Type B pancreatic cell (in vitro differentiated cells): ENCODE measurements at places on chromosomes 6 and 20. TPM values are rescaled to one million over a fixed set of nuclear protein-coding genes. Genes with fewer than 3 reads are reported as not detected.

DNA sequence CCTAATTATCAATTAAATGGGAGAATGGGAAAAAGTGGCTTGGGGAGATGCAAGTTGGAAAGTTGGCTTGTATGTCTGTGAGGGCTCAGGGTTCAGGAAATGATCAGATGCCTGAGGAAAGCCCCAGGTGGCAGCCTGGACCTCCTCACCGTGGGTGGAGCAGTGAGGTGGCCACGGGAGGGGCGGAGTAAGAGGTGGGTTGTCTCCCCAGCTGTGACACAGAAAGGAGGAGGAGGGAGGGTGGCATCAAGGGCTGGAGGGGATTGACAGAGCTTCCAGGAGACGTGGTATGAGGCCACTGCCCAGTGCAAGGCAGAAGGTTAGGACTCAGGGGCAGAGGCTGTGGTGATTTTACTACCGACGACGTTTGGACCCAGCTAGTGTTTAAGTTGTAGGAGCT lies 672.2 kb downstream of the PRKN start:
- H3K36me3 ChIP-seq = no peaks in the 10 kb centered on the region
- H3K27ac ChIP-seq = no peak overlapping the region
- peaks cover 16% of the 10 kb centered on the region for H3K27me3 ChIP-seq
- H3K4me1 ChIP-seq = peaks cover 16% of the 10 kb centered on the region
- H3K4me3 ChIP-seq = no peak overlapping the region

SMPDL3A gene
- 9.4 and 18.0 TPM in 2 replicates for total RNA-seq

POU5F1 gene
- not detected in 2 replicates for total RNA-seq

DNA sequence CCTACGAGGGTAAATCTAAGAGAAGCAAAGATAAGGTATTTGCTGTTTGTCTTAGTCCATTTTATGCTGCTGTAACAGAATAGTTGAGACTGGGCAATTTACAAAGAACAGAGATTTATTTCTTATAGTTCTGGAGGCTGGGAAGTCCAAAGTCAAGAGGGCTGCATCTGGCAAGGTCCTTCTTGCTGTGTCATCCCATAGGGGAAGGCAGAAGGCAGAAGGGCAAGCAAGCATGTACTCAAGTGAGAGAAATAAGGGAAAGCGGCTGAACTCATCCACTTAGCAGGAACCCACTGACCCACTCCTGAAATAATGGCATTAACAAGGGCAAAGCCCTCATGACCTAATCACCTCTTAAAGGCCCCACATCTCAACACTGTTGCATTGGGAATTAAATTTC lies 102.7 kb downstream of the AGPAT4 start:
- no peak overlapping the region for H3K27ac ChIP-seq
- H3K4me3 ChIP-seq = no peak overlapping the region
- H3K4me1 ChIP-seq = peaks cover 30% of the 10 kb centered on the region
- H3K27me3 ChIP-seq = no peaks in the 10 kb centered on the region
- H3K36me3 ChIP-seq = peaks cover 20% of the 10 kb centered on the region
- no peak for DNase-seq

GRCh38 chr6:143515061-143515760 lies 3.7 kb upstream of the FUCA2 start:
- H3K27me3 ChIP-seq = peaks cover 5% of the 10 kb centered on the region
- no peak overlapping the region for H3K4me3 ChIP-seq
- H3K4me1 ChIP-seq = peaks cover 15% of the 10 kb centered on the region
- peaks cover 8% of the 10 kb centered on the region for H3K36me3 ChIP-seq
- no peak for DNase-seq
- no peak overlapping the region for H3K27ac ChIP-seq

DNA sequence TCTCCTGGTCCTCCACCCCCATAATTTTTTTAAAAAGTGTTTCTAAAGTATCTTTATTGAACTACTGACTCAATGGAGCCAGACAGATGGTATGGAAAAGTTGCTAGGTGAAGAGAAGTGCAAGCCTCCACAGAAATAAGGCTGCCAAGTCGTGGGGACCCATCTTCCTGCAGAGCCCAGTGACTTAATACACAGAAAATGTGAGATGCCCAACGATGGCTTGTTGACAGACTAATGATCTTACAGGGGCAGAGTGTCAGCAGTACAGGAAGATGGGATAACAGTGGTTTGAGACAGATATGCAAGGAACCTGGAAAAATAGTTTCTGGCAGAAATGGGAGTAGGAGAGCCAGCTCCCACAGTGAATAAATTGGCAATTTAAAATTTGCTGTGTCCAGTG lies 43.3 kb downstream of the FYN start:
- H3K36me3 ChIP-seq = peaks cover 10% of the 10 kb centered on the region
- H3K27me3 ChIP-seq = no peaks in the 10 kb centered on the region
- DNase-seq = no peak
- H3K4me3 ChIP-seq = no peak overlapping the region

DNA sequence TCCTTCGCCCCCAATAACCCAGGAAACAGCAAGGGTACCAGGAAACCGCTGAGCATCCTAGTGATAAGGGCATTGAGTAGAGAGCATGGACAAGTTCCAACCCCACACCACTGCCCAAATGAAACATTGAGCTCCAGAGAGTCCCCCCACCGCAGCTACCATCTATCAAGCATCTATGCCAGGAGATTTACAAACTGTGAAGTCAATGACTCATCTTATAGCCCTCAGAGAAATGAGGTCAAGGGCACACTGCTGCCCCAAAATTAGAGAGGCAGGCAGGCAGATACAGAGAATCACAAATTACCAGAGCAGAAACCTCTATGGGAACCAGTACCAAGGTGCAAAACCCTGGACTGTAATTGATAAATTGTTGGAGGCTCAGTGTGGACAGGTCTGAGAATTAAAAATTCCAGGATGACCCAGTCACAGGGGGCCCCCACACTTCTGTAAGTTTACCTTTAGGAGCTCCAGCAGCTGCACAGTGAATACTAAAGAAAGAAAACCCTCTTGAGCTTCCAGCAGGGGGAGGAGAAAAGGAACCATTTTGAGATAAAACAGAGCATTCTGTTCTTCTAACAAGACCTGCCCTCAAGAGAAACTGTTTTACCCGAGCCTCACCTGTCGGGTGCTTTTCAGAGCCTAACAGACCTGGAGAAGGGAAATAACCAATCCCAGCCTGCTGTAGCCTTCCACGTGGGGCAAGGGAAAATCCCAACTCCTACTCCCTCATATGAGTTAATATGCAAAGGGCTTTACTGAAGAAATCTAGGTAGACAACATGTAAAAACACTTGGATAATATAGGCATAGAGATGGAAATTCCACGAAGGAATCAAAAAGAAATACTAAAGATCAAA lies 118.0 kb upstream of the ARID1B start:
- H3K36me3 ChIP-seq = no peaks in the 10 kb centered on the region
- H3K4me3 ChIP-seq = no peak overlapping the region
- peaks cover 5% of the 10 kb centered on the region for H3K4me1 ChIP-seq

DNA sequence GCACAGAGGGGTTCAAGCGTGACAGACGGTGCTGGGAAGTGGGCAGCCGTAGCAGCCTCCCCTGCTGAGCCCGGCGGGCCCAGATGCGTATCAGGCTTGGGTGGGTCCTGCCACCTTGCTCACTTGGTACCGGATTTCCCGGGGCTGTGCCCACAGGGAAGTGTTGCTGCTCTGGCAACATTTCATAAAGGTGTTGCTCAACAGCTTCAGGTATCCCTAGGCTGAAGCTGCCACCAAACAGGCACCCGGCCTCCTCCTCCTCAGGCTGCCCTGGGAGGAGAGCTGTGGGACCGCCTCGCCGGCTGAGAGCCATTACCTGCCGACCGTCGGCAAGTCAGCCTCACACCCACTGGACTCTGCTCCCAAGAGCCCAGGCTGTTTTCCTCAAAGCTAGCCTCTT lies 11.5 kb downstream of the PSMG4 start:
- no peak overlapping the region for H3K4me3 ChIP-seq
- DNase-seq = no peak
- H3K4me1 ChIP-seq = peaks cover 6% of the 10 kb centered on the region
- H3K27ac ChIP-seq = no peak overlapping the region
- H3K36me3 ChIP-seq = peaks cover 38% of the 10 kb centered on the region

SAMD10 gene
- 7.4 and 16.9 TPM in 2 replicates for total RNA-seq

DNA sequence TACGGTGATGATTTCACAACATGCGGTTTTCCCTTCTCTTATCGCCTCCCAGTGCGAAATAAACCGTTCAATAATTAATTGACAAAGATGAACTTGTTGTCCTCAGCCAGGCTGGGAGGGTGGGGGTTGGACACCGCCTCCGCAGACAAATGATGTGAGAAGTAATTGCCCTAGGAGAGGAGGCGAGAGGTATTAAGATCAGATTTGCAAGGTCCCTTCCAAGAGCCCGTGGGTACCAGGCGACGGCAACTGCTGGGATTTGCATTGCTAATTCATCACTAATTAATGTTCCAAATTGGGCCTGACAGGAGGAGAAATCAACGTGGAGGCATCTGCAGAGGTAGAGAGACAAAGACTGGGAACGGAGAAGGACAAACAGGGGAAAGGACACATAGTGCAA lies 90.2 kb upstream of the CCDC167 start:
- no peaks in the 10 kb centered on the region for H3K36me3 ChIP-seq
- DNase-seq = no peak
- peaks cover 4% of the 10 kb centered on the region for H3K4me1 ChIP-seq
- no peak overlapping the region for H3K27ac ChIP-seq

DNA sequence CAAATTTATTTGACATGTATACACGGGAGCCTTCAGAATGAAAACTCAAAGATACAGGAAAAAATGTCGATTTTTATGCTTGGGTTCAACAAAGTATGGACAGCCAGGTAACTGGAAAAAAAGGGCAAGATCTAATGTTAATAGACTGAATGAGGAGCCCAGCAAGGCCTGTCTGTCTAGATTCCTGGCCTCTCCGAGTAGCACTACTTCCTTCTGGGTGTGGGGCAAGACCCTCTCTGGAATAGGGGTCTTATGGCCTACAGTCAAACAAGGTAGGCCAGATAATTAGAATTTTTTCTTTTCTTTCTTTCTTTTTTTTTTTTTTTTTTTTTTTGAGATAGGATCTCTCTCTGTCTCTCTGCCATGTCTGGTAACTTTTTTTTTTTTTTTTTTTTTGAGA lies 113.4 kb upstream of the SHLD1 start:
- DNase-seq = no peak
- H3K4me1 ChIP-seq = no peaks in the 10 kb centered on the region
- H3K36me3 ChIP-seq = no peaks in the 10 kb centered on the region
- H3K4me3 ChIP-seq = no peak overlapping the region
- H3K27ac ChIP-seq = no peak overlapping the region

EYA4 gene
- 2.3 and 29.7 TPM in 2 replicates for total RNA-seq

DOK5 gene
- total RNA-seq = 2.2 and 26.9 TPM in 2 replicates

DLL1 gene
- total RNA-seq = 4.2 and 11.7 TPM in 2 replicates

DNA sequence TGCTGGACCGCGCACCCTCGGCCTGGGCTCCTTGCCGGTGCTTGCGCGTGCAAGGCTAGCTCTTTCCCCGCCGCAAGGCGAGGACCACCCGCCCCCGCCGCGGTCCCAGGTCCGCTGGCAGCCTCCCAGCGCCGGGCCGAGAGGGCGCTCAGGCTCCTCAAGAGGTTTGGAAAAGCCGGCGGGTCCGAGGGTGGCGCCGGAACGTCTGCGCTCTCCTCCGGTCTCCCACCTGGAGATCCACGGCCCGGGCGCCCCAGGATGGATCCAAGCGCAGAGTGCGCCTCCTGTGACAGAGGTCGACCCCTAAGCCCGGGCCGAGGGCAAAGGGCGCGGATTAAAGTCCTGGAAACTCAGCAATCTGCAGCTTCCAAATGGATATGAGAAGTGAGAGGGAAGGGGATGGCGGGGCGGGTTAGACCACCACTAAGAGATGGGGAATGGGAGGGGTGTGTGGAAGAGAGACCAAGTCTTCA lies 575 bp upstream of the MICAL1 start:
- H3K27me3 ChIP-seq = no peaks in the 10 kb centered on the region
- peaks cover 23% of the 10 kb centered on the region for H3K4me1 ChIP-seq
- H3K4me3 ChIP-seq = peak overlapping the region; percentile 83
- H3K36me3 ChIP-seq = peaks cover 3% of the 10 kb centered on the region

GRCh38 chr20:4813076-4813862 lies 91.6 kb downstream of the PRND start:
- H3K4me3 ChIP-seq = no peak overlapping the region
- peaks cover 32% of the 10 kb centered on the region for H3K4me1 ChIP-seq
- H3K27me3 ChIP-seq = peaks cover 4% of the 10 kb centered on the region
- no peak overlapping the region for H3K27ac ChIP-seq

- H3K4me1 ChIP-seq = peaks cover 18% of the 10 kb centered on the region
- no peak for DNase-seq
- H3K27me3 ChIP-seq = no peaks in the 10 kb centered on the region
- no peak overlapping the region for H3K27ac ChIP-seq
- no peaks in the 10 kb centered on the region for H3K36me3 ChIP-seq
Measured at GRCh38 chr20:19363476-19363875, 151.0 kb downstream of the SLC24A3 start.

RAET1L gene
- not detected in 2 replicates for total RNA-seq

ADAM33 gene
- 0.29 and 8.2 TPM in 2 replicates for total RNA-seq

TFAP2B gene
- total RNA-seq = 11.6 and 75.5 TPM in 2 replicates

DNA sequence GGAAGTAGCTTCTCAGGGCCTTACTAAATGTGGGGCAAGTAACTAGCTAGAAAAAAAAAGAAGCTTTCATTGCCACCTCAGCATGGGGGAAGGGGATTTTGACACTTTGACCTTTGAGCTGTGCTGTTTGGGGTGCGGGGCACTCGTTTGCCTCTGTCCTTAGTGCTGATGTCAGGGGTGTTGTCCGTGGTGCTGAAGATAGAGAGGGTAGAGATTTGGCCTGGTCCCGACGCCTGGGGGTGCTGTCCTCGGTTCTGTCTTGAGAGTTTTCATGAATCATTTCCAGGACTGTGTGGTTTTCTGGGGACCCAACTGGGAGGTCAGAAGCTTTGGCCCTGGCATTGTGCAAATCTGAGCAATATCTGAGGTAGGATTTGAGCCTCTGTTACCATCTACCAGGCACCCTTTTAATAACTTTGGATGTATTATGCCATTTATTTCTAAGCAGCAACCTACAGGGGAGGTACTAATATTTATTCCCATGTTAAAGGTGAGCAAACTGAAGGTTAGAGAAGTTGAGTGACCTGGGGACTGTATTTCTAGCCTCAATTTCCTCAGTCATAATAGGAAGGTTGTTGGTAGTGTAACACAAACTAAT lies 78.0 kb downstream of the DLGAP4 start:
- H3K27me3 ChIP-seq = peaks cover 20% of the 10 kb centered on the region
- no peaks in the 10 kb centered on the region for H3K36me3 ChIP-seq
- H3K4me3 ChIP-seq = no peak overlapping the region
- DNase-seq = no peak

DNA sequence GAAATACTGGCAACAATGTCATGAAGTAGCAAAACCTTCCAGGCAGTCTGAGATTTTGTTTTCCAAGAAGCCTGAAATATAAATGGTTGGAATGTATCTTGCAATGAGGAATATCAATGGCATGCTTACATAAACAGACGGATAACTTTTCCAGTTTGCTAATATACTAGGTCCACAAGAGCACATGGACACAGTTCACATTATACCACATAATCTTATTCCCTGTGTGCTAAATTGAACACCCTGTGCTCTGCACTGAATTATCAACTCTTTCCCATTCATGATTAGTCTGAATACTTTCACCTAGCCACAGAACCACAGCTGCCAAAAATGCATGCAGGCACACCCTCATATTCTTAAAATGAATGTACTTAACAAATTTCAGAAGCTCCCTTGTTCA lies 274.3 kb downstream of the COL12A1 start:
- peak overlapping the region; percentile 27 for H3K27ac ChIP-seq
- H3K4me3 ChIP-seq = peak overlapping the region; percentile 9
- no peaks in the 10 kb centered on the region for H3K36me3 ChIP-seq
- H3K4me1 ChIP-seq = peaks cover 22% of the 10 kb centered on the region

GRCh38 chr6:142470421-142470820 lies 168.6 kb downstream of the ADGRG6 start:
- H3K27ac ChIP-seq = no peak overlapping the region
- H3K36me3 ChIP-seq = no peaks in the 10 kb centered on the region
- peaks cover 6% of the 10 kb centered on the region for H3K4me1 ChIP-seq
- no peak overlapping the region for H3K4me3 ChIP-seq
- DNase-seq = no peak
- H3K27me3 ChIP-seq = peaks cover 7% of the 10 kb centered on the region

CGA gene
- 0.43 and 30.3 TPM in 2 replicates for total RNA-seq
